ENCODE measurements at places on chromosomes 16 and 17.

DNA sequence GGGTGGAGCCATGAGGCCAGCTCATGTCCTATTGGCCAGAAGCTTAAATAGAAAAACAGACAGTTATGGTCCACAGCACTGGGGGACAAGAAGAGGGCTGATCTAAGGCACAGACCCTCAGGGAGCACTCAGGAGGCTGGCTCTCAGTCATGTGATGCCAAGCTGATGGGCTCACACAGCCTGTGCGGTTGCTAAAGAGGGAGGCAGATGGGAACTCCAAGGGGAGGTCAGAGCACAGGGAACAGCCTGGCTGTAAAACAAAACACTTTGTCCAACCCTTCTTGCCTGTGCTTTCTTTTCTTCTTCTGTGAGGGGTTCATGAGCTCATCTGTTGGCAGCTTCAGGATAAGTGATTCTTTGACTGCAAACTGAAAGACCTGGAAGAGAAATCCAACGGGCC, 27.2 kb downstream of the CNTNAP1 start:
- peak; percentile 32 for DNase-seq

DNA sequence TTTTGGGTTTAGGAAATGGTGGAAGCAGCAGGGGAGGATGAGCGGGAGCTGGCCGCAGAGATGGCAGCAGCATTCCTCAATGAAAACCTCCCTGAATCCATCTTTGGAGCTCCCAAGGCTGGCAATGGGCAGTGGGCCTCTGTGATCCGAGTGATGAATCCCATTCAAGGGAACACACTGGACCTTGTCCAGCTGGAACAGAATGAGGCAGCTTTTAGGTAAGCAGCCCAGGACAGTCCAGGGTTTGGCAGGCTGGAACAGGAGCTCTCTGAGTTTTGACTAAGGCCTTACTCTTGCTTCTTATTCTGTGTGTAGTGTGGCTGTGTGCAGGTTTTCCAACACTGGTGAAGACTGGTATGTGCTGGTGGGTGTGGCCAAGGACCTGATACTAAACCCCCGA, 41.4 kb downstream of the SF3B3 start:
- DNase-seq, result no peak

- DNase-seq, result no peak
These were observed 79.5 kb downstream of the GNAO1 start for GRCh38 chr16:56270828-56271227.

- no peak for DNase-seq
These were observed 84.0 kb upstream of the NOL11 start for GRCh38 chr17:67633751-67634211.

- no peak for DNase-seq
These were observed 16.3 kb upstream of the CACNG4 start for GRCh38 chr17:66948061-66948750.

DNA sequence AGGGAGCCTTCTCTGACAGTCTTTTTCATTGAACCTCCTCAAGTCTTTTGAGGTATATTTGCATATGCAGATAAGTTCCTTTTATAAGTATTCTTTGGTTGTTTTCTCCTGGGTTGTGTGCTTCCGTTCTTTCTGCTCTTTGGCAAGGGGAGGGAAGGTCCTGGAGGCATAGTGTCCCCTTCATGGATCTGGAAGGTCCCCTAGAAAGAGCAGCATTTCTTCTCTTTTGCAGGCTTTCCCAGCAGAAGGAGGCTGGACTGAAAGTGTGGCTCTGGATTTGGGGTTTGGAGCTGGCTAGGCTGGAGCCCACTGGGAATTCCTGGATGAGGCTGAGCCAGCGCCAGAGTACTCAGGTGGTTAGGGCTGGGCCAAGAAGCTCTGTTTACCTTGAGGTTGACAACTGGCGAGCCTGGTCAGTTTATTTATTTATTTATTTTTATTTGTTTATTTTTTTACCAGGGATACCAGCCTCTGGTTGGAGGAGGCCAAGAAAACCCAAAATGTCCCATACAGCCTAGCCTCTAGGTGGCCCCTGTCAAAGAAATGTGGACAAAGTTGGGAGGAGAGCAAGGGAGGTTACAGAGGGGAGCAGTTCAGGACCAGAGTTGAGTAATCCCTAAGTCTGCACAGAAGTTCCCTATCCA, 5.4 kb upstream of the TOP2A start:
- no peak for DNase-seq

- DNase-seq, result no peak
These were observed 3.1 kb upstream of the CPD start for GRCh38 chr17:30375661-30376060.

DNA sequence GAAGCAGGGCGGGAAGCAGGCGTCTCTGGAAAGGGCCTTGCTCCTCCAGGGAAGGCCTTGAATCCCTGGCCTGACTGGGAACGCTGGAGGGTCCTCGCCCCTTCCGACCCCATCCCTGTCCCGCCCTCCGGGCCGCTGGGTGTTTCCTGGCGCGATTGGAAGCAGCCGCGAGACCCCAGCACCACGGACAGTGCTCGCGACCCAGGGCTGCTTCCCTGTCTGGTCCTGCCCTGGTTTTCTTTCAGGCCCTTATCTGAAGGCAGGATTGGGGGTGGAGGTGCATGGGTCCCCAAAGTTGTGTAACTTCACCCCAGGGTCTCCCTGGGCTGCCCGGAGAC, 2.1 kb downstream of the MGAT5B start:
- no peak for DNase-seq

DNA sequence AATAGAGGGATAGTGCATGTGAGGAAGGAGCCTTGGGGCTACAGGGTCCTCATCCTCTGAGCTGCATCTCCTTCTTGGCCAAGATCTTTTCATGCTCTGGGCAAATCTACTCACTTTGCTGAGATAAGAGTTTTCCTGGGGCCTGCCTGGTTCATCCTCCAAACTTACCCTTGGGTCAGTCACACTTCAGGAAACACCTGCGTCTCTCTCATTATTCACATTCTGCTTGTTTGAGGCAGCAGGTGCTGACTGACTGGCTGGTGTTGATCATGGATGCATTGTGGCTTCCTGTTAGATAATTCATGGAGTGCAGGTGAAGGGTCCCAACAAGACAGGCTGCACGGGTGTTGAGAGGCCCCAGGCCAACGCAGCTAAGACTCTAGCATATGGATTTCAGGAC, 162.6 kb downstream of the SALL1 start:
- DNase-seq, result no peak

DNA sequence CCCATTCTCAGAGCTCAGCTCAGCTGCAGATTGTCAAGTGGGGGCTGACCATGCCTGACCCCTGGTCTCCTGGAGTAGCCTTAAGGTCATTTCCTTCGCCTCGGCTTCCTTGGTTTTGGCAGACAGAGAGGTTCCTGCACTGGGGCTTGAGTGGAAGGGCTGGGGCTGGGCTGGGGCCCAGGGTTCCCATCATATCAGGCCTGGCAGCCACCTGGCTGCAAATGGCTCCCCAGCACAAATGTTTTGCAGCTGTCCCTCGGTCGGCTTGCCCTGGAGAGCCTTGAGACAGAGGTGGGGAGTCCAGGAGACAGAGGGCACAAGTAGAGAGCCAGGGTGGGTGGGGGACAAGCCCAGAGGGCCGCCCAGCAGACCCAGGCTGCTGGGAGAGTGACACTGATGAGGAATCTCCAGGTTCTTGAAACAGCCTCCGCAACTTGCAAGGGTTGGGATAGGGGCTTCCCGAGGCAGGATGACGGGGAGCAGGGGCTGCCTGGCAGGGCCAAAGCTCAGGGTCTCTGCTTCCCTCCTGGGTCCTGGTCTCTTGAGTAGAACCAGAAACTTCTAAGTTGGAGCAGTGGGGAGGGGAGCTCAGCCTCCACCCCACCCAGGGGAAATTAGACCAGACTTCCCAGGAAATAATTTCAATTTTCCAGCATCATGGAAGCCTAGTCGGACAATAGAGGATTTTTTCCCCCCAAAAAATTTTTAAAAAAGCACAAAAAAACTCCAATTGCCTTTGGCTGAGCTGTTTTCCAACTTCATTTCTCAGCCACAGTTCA, 19.3 kb downstream of the IGFBP4 start:
- no peak for DNase-seq

Measured in posterior cingulate gyrus (tissue), 11 donors.